ENCODE measurements at places on chromosomes 13 and 19.

- DNase-seq, result peak; percentile 27
Measured at GRCh38 chr13:100630555-100630954, 42.0 kb upstream of the GGACT start.

GRCh38 chr19:18672606-18673337 is 10.7 kb upstream of the CRTC1 start:
- peak; percentile 59 for DNase-seq

GRCh38 chr13:73187106-73187505 is 128.3 kb downstream of the KLF5 start:
- DNase-seq, result no peak

- DNase-seq, result no peak
Measured at GRCh38 chr19:34353546-34353945, 11.4 kb upstream of the GPI start.

- DNase-seq, result no peak
Measured at GRCh38 chr19:8441725-8442544, 2.8 kb upstream of the HNRNPM start.

DNA sequence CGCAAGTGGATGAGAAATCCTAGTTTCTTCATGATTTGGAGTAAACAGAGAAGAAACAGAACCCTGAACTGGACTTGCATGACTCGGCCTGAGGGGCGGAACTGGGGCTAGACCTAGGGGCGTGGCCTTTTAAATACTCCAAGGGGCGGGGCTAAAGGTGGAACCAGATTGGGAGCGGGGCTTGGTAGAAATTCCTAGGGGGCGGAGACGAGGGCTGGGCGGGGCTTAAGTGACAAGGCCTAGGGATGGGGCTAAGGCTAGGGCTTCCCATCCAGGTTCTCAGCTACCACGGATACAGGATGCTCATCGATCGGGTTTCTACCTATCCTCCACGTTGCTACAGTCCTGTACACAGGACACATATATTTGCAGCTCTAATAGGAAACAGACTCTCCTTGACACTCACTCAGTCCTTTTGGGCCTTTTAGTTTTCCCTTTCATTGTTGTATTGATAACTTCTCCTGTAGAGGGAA is 372 bp upstream of the ZNF699 start:
- no peak for DNase-seq

GRCh38 chr13:76703621-76704288 is 182.4 kb downstream of the KCTD12 start:
- DNase-seq, result no peak

- no peak for DNase-seq
Measured at GRCh38 chr13:57418067-57418677, 213.4 kb upstream of the PCDH17 start.

DNA sequence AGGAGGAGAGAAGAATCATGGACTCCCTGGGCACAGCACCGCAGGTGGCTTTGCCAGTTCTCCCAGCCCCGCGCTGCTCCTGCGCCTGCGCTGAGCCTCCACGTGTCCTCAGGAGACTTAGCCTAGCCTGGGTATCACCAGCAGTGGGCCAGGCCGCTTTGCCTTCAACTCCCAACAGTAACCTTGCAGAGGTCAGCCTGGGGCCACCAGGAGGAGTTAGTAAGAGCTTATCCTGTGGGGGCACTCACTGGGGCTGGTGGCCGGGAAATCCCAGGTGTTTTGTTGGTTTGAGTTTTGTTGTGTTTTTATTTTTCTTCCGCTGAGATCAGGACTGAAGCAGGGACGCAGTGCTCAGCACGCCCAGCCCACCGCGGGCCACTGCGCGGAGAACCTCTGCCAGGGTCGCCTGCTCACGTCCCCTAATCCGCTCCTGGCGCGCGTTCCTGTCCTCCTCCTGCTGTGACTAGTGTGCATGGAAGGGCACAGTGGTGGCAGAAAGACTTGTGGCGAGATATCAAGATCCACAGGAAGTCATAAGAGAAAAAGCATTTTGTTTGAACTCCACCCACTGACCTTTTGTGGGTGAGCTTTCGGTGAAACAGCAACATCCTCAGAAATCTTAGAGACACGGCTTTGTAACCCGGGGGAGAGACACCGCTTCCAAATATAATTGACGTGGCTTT is 207.4 kb upstream of the RFC3 start:
- peak; percentile 47 for DNase-seq

DNA sequence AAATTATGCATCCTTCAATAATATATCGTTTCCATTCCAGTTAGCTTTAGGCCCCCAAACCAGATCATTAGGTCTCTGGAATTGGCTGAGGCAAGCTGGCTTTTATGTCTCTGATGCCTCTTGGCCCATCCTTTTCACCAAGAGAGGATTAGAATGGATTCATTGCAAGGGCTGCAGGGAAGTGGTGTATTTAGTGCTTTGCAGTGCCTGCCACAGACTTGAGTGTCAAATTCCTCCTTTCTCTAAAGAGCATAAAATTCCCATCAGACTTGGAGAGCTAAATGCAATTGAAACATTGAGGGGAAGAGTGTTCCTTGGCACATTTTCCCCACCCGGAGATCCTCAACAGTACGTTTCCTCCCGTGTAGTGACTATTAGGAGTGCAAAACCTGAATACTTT is 302.6 kb downstream of the ATP8A2 start:
- DNase-seq, result no peak

DNA sequence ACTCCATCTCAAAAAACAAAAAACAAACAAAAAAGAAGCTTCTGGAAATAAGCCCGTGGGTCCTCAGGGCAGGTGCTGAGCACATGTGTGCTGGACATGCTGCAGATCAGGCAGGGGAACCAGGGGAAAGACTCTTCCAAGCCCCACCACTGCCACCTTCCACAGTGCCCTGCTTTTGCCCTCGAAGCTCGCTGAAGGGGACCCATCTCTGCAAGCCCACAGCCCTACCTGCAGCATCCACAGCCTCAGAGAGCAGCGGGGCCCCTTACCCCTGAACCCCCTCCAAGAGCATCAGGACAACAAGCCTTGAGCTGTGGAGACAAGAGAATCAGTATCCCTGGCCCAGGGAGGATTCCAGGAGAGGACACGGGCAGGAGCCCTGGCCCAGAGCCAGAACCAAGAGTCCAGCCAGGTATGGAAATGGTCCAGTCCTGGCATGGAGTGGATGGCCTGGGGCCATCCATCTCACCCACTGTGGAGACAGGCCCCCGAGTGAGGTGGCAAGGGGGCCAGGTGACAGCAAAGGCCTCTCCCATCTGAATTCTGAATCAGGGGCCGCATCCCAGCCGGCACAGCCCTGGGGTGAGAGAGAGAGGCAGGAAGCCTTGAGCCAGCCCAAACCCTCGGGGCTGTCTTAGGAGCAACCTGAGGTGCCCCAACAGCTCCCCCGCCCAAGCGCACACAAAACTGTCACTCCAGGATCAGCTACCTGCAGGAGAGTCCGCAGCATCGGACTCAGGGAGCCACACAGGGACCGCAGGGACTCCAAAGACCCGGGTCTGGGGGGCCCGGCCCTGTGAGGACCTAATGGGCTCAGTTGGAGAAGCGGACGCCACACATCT is 51.8 kb upstream of the TPM4 start:
- DNase-seq, result no peak

- DNase-seq, result no peak
Measured at GRCh38 chr13:37878496-37878895, 8.9 kb upstream of the TRPC4 start.

DNA sequence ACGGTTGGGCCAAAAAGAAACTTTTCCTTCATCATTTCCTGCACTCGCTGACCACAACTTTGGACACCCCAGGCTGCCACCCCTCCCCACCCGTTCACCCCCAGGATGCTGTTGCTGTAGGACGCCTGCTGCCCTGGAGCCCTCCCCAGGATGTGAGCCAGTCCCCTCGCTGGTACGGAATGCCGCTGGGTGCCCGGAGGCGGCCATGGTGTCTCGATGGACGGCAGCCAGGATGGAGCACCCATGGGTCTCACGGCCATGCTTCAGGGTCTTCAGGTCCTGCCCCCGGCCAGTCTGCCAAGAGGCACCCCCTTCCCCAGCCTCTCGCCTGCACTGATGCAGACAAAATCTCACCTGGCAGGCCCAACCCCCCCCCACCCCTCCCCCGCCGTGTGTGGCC is 15.4 kb upstream of the CSNK1G2 start:
- DNase-seq, result no peak

GRCh38 chr19:16320987-16321386 is 3.6 kb upstream of the KLF2 start:
- DNase-seq, result no peak

DNA sequence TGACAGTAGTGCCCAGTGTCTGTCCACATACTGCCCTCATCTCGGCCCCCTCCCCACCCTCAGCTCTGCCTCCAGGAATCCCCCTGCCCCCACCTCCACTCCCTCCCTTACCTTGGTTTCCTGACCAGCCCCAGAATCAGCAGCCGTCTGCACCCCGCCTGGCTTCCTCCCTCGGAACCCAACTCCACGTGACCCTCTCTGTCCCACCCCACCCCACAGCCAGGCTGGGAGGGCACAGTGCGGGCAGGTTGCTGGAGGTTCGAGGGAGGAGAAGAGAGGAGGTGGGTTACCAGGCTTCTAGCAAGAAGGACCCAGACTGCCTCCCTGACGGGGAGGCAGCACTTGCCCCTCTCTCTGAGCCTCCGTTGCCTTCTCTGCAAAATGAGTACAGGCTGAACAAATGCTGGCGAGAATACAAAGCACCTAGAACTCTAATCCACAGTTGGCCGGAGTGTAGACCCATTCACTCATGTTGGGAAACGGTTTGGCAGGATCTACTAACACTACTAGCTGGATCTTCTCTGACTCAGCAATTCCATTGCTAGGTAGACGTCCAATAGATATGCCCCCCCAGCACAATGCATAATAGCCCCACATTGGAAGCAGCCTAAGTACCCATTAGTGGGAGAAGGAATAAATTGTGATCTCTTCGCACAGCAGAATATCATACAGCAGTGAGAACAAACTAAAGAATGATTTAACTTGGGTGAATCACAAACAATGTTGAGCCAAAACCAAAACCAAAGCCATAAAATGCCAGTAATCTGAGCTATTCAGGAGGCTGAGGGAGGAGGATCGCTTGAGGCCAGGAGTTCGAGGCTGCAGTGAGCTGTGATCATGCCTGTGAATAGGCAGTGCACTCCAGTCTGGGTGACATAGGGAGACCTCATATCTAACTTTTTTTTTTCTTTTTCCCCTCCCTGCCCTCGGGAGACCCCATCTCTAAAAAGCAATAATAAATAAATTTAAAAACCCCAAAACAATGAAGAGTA is at the start of gene RASAL3:
RASAL3 (minus strand) TSS at position 151 of the 992 bp plus-strand sequence. CDS start 186 bp downstream, outside the sequence.
- no peak for DNase-seq

DNA sequence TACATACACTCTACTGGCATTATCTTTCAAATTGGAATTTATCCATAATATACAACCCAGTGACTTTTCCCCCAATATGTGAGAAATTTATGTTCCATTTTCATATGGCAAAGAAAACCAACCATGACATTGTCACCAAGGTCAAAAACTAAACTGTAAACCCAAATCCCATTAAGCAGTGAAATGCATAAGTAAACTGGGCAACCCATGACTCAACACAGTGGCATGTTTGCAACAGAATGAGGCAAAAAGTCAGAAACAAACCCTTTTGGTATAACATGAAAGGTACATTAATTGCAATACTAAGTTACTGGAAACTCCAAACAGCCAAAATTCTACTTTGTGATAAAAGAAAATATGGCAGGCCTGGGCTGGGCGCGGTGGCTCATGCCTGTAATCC is 4.9 kb downstream of the ZNF878 start:
- no peak for DNase-seq

DNA sequence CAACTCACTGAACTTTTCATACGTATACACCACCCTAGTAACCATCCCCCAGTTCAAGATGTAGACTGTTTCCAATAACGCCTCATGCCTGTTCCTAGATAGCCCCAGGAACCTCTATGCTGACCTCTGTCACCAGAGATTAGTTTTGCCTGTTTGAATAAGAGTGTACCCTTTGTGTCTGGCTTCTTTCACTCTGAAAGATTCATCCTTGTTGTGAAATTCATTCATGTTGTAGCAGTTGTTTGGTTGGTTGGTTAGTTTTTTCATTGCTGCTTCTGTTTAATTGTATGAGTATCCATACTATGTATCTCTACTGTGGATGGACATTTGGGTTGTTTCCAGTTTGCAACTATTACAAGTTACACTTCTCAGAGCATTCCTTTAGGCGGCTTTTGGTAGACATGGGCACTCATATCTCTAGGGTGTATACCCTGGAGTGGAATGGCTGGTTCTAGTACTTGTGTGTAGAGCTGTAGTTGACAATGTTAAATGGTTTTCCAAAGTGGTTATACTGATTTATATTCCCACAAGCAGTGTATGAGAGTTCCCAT is 1.6 kb downstream of the RNASEH2B start:
- DNase-seq, result no peak

DNA sequence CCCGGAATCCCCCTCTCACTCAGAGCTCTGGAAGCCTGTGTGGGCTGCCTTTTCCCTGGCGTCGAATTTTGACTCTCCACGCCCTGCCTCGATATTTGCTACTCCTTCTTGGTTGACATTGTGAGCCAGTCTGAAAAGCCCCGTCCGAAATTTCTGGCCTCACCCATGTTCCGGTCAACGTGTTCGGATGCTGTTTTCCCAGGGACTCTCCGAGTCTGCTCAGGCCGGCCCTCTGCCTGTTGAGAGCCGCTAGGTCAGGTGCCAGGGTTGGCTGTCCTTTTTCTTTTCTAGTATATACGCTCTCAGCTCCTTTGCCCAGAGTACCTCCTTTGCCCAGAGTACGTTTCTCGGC is 6.8 kb upstream of the DGKH start:
- DNase-seq, result peak; percentile 74

- DNase-seq, result no peak
Measured at GRCh38 chr19:14305706-14306105, 75.5 kb upstream of the ADGRE5 start.

- peak; percentile 95 for DNase-seq
Measured at GRCh38 chr13:31045286-31046081, 113.0 kb downstream of the TEX26 start.

DNA sequence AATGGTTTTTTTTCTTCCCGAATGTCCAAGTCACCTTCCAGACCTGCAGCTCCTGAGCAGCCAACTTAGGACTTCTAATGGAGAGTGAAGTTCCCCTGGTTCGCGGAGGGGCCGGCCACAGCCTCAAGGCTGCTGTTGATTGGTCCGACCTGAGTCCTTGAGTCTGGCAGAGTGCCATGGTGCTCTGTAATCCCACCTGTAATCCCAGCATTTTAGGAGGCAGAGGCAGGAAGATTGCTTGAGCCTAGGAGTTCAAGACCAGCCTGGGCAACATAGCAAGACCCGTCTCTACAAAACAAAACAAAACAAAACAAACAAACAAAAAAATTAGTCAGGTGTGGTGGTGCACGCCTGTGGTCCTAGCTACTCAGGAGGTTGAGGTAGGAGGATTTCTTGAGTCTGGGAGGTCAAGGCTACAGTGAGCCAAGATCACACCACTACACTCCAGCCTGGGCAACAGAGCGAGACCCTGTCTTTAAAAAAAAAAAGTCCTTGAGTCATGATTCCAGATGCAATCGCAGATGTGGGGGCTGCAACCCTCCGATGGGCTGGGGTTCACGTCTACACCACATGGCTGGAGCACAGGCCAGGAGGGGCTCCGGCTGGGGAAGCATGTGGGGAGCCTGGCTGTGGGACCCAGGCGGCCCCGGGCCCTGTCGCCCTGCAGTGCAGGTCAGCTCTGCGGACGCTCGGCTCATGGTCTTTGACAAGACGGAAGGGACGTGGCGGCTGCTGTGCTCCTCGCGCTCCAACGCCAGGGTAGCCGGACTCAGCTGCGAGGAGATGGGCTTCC is 17.7 kb downstream of the HPN start:
- no peak for DNase-seq

All from astrocyte of the spinal cord (primary cell).